ENCODE measurements at places on chromosomes 4 and X. TPM values are rescaled to one million over a fixed set of nuclear protein-coding genes. Genes with fewer than 3 reads are reported as not detected.
A peak's percentile ranks its signal among the peaks of the same experiment; 100 is the strongest.

DNA sequence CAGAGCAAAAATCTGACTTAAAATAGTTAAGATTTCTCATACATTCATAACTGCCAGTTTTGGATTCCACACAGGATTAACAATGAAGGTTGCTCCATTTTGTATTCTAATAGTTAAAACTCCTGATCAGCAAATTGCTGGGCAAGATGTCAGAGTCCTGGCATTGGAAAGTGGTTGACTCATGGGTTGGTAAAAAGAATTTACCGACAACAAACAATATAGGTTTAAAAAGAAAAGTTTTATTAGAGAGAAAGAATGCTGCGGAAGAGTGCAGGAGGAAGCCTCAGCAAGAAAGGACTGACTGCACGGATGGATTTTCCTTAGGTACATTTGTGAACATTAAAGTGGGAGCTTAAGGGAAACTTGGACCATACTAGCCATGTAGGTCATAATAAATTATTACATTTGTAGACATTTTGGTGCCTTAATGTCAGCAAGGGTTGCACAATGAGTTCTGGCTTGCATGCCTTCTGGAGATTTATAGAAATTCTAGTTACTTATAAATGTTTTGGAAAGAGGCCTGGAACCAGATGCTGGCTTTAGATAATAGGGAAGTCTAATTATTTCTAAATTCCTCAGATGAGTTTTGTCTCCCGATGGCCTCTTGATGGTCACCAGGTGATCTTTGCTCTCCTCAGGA, 25.4 kb upstream of the IL2 start:
- DNase-seq, result no peak

GRCh38 chr4:36285784-36286480, 4.5 kb downstream of the DTHD1 start:
- no peak for DNase-seq

DNA sequence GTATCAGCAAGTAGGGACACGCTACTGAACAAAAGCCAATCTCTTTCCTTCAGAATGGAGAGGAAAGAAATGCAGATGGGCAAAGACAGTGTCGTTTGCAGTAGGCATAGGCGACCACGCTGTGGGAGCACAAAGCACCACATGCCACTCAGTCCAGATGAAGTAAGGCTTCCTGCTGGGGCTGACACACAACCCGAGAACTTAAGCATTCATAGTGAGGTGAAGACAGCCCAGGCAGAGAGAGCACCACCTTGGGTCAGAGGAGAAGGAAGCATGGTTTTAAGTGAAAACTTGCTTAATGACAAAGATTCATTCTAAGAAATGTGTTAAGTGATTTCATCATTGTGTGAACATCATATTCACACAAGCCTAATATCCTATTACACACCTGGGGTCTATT, 238.8 kb downstream of the MGST2 start:
- no peak for DNase-seq

GRCh38 chr4:21134994-21135393, 434.7 kb downstream of the PACRGL start:
- no peak for DNase-seq

DNA sequence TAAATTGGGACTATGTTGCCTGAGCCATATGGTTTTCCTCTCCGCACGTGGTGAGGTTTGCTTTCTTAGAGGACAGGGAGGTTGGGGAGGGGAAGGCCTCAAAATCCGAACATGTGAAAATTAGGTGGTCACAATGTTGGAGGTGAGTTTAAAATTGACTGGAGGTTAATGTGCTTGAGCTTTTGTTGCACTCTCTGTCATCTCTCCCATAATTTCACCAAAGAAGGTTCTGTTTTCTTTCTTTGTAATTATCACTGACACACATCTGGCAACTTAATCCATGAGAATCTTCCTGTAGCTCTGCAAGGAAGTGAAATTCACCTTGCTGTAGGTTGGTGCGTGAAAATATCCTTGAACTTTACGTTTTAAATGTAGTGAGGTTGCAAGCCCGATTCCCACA, 225.5 kb downstream of the PDGFC start:
- DNase-seq, result peak; percentile 0

- DNase-seq, result no peak
Measured at GRCh38 chr4:26317766-26318165, 3.0 kb upstream of the RBPJ start.

- no peak for DNase-seq
Measured at GRCh38 chrX:44224760-44225159, 118.7 kb downstream of the EFHC2 start.

GRCh38 chrX:10017872-10018271, 50.7 kb downstream of the CLDN34 start:
- no peak for DNase-seq

DNA sequence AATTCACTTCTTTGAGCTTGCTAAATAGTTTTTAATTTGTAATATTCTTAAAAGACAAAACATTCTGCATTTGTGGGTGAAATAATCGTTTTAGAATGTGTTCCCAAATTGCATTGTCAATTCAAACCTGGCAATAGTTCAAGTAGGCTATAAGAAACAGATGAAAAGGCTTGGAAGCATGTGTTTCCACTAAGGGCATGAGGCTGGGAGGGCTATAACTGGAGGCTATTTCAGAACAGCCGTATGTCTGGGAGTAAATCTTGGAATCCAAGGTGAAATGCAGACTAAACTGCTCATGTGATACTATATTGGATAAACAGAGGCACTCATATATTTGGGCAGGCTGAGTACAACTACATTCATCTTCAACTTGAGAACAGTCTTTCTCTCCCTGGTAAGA, 117.4 kb upstream of the GRPR start:
- DNase-seq, result no peak

DNA sequence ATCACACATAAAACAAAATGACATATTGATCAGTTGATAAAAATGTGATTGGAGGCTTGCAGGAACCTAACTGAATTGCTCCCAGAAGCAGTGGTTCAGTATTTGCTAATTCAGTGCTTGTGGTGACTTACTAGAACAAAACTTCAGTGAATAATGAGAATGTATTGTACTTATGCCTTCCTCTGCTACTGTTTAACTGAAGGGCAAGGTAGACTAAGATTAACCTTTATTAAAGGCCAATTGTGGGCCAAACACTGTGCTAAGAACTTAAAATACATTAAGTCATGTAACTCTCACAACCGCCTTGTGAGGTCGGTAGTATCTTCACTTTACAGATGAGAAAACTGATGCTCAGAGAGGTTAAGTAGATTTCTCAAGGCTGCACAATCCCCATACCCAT, 14.9 kb downstream of the IGFBP7 start:
- no peak for DNase-seq

DNA sequence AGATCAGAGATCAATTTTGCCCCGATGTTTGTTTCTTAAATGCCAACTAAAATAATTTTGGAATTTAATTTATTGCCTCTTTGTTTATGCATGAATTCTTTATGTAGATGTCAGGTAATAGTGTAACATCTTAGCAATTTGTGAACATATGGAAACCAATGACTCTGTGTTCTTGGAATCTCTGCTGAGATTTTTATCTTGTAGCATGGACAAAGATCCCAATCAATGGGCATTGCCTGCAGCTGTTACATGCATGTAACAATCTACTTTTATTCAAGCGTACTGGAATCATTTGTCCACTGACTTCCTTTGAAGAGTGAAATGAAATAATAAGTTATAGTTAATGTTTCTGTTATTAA, 61.6 kb upstream of the ARSJ start:
- DNase-seq, result no peak

GRCh38 chr4:108097990-108098553, 70.7 kb downstream of the LEF1 start:
- no peak for DNase-seq

GRCh38 chrX:29555465-29556091, 659.8 kb upstream of the MAGEB2 start:
- no peak for DNase-seq

DNA sequence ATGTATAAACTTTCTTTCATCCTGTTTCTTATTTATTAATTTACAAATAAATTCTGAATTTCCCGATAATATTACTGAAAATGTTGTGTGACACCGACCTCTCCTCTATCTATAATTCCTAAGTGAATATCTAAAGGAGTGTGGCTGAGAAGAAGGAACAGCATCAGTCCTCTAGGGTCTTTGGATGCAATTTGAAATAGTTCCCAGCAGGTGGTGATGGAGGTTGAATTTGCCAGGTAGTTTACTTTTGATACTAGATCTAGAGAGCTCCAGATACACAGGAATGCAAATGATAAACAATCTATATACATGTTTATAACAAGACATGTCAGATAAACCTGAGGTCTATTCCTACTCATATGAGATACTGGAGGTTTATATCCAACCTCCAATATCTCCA, 305.4 kb downstream of the PCDH18 start:
- DNase-seq, result no peak

DNA sequence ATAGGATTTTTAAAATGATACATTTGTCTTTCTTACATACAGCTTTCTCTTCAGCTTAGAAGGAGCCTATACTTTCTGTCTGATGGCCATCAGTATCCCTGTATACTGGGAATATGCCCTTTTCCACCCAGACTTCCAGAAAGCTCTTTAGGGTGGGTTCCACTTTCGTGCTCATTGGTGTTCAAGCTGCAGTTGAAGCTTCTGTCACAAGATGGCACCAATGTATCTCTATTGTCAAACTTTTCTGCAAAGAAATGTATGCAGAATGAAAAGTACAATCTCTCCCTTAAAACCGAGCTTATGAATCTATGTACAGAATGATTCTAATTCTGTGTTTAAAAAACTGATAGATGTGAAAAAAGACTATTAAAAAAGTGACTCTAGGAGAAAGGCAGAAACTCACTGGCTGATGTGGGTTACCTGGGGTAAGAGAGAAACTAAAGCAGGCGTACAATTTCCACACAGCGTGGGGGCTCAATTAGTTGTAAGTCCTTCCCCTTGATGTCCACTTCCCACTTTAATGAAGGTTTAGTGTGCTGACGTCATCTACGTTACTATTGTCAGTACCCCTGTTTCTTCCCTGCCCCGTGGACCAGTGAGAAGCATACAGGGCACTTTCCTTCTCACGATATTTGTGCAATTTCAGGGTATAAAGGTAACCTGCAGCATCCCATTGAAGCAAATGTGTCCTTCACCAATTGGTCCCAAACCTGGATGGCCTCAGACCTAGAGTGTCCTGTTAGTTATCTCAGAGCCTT, 57.3 kb upstream of the TCEAL2 start:
- DNase-seq, result no peak

GRCh38 chr4:129583868-129584267, 487.9 kb downstream of the C4orf33 start:
- no peak for DNase-seq

DNA sequence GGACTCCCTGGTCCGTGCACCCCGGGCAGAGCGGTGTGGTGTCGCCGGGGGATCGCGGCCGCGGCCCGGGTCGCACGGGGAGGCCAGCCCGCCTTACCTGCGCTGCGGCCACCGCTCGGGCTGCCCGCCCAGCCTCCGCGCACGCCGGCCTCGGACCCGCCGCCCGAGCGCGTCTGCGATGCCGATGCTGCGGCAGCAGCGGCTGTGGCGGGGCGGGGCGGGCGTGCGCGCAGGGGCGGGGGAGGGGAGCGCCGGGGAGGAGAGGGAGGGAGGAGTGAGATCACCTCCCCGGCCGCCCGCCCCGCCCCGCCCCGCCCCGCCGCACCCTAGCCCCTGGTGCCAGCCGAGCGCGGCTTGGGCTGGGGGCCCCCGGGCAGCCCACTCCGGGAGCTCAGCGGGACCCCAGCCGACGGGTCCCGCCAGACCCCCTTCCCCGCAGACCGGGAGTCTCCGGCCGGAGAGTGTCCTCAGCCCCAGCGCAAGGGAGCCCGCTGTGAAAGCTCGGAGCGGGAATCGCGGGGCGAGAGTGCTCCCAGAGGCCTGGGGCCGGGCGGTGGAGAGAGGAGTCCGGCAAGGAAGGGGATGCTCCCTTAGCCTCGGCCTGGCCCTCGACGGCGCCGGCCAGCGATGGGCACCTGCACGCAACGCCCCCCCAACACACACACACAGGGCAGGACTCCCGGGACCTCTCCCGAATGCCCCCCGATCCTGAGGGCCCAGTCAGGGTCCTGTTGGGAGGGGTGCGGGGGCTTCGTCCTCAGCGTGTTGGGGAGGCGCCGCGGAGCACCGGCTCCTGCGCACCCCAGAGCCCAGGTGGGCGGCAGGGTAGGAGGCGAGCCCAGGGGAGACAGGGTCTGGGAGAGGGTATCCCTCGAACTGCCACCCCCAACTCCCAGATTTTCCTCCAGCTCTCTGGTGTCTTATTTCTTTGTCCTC, at the start of gene L1CAM:
L1CAM (minus strand) TSS at position 206 of the 936 bp plus-strand sequence. CDS start 10,337 bp downstream, outside the sequence.
- DNase-seq, result no peak

- no peak for DNase-seq
Measured at GRCh38 chrX:789096-789495, 158.5 kb downstream of the SHOX start.

GRCh38 chr4:27161191-27161590, 300.6 kb downstream of the STIM2 start:
- no peak for DNase-seq

DNA sequence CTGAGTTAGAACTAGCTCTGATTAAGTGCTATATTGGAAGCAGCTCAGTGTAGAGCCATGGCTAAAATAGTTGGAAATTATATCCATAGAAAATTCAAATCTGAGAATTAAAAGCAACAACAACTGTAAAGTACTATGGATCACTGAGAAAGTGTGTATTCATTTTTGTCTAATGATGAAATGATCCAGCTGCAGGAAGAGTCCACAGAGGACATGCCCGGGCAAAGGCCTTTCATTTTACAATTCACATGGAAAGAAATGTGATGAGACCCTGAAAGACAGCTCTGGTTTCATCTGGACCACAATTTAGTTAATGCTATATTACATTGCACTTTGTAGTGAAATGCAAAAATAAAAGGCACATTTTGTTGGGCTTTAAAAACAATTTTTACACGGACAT, 196.8 kb upstream of the FAT1 start:
- no peak for DNase-seq

GRCh38 chr4:134518574-134519217, 317.1 kb upstream of the PABPC4L start:
- no peak for DNase-seq

Gene TCP11X2
- total RNA-seq, result 0.62 TPM

Gene LRRC66
- total RNA-seq, result 0.47 TPM

Gene FAT4
- total RNA-seq, result 95.3 TPM

Gene F9
- not detected for total RNA-seq

Gene CXCL5
- 0.16 TPM for total RNA-seq

Gene ITM2A
- 64.3 TPM for total RNA-seq

Gene SYN1
- 17.5 TPM for total RNA-seq

Gene CHRNA9
- total RNA-seq, result 0.31 TPM

Gene PAGE4
- not detected for total RNA-seq

Gene LIMCH1
- total RNA-seq, result 175 TPM

Gene FABP2
- total RNA-seq, result not detected

Gene GJB1
- total RNA-seq, result not detected

Gene GLRA3
- 5.0 TPM for total RNA-seq

Gene PLA2G12A
- total RNA-seq, result 25.0 TPM

Data from occipital lobe (tissue), 3 donors.